Renal cortical epithelial cell (primary cell): ENCODE measurements at places on chromosomes 13 and 19. TPM values are rescaled to one million over a fixed set of nuclear protein-coding genes. Genes with fewer than 3 reads are reported as not detected.

DNA sequence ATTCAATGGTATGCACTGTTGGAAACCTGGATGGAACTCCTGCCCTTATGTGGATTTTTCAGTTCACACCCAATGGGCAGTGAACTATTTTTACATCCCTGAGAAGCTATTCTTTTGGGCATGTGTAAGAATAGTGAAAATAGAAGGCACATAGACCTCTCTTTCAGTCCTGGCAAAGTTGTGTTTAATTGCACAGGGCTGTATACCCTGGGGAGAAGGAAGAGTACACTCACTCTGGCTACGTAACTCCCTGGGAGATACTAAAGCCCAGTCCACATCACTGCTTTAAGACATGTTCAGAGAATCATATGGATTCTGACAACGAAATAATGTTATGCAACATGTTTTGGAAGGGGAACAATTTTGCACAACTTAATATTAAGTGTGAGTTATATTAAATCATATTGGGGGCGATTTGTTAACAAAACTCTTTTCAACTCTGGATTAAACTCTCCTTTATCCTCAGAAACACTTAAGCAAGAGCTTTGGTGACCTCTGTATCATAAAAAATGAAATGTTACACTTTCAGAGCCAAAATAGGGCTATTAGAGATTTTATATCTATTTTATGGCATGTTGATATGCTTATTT lies 166.1 kb downstream of the DCT start:
- no peak for DNase-seq

- no peak for DNase-seq
These were observed 28.4 kb downstream of the ANKRD27 start for GRCh38 chr19:32646556-32646955.

The CYP4F2 gene
- total RNA-seq: 0.05 and 1.9 TPM in 2 replicates

The KL gene
- total RNA-seq: 11.9 and 12.7 TPM in 2 replicates

- DNase-seq: no peak
These were observed 214.4 kb upstream of the ZNF507 start for GRCh38 chr19:32131005-32131404.

DNA sequence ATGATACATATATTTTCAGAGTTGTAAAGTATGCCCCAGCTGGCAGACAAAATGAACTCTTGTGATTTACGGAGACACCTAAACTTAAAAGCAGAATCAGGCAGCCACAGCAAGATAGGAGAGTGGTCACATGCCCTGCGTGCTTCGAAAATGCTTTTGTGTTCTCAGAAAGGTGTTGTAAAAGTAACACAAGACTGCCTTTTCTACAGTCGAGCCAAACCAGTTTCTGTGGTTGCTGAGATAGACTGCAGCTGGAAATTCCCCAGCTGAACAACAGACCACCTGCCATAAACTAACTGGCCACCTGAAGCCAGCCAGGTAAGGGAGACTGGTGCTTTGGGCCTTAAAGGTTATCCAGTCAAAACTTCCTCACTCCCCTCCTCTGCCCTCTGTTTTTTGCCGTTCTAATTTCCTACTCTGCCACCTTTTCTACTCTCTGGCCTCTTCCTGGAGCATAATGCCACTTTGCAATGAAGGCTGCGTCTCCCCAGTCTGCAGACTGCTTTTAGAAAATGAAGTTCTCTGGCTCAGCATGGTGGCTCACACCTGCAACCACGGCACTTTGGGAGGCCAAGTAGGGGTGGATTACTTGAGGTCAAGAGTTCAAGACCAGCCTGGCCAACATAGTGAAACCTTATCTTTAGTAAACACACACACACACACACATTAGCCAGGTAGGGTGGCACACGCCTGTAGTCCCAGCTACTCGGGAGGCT lies 381.2 kb upstream of the SLITRK1 start:
- no peak for DNase-seq

The KLK3 gene
- total RNA-seq: not detected in 2 replicates

The CBY2 gene
- 0.05 TPM in 1 of 2 replicates, not detected in the other for total RNA-seq
